ENCODE measurements at places on chromosomes 16 and 17.

DNA sequence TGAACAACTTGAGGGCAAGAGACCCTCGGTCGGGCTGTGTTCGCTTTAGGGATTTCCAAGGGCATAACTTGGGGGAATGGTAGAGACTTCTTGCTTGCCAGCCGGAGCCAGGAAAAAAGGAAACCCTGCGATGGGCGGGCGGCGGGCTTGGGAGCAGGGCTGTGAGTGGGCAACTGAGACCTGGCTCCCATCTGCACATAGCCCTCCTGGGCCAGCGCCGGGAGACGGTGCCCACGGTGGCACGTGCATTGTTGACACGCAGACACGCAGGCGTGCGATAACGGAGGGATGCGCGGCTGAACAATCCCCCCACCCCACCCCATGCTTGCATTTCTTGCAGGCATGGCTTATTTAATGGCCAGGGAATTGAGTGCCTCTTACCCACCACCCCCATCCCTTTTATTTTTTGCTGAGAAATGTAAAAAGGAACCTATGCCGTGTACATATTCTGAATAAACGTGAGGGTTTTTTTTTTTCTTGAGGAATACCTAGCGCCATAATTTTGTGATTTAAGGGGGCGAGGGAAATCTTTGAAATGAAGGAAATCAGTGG lies 17.1 kb upstream of the ZFHX3 start:
- DNase-seq, result no peak

- no peak for DNase-seq
Measured at GRCh38 chr17:68385490-68386215, 71.6 kb downstream of the WIPI1 start.

DNA sequence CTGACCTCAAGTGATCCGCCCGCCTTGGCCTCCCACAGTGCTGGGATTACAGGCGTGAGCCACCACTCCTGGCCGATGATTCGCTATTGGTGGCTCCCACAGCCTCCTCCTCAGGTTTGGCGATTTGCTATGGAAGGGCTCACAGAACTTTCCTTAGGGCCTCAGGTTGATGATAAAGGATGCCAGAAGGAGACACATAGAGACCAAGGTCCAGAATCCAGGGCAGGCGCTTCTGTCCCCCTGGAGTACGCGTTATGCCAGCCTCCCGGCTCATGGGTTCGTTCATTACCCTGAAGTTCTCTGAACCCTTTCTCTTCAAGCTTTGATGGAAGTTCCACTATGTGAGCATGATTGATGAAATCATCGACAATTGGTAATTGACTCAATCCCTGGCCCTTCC lies 19.9 kb downstream of the LGALS3BP start:
- DNase-seq, result no peak

GRCh38 chr17:41324180-41325075 lies 8.9 kb upstream of the KRTAP17-1 start:
- no peak for DNase-seq

DNA sequence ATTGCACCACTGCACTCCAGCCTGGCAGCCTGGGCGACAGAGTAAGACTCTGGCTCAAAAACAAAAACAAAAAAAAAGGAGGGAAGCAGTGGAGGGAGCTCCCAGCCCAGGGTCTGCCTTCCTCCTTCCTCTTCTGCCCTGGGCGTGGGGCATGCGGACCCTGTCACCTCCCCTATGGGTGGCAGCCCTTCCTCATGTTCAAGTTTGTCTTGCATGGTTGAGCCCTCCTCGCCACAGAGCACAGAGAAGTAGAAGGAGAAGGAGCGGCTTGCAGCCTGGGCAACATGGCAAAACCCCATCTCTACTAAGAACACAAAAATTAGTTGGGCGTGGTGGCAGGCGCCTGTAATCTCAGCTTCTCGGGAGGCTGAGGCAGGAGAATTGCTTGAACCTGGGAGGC lies 21.4 kb upstream of the TIMP2 start:
- DNase-seq, result no peak

- DNase-seq, result no peak
Measured at GRCh38 chr16:23384878-23385277, 68.1 kb downstream of the COG7 start.

GRCh38 chr17:34174496-34174895 lies 80.6 kb upstream of the CCL2 start:
- no peak for DNase-seq

DNA sequence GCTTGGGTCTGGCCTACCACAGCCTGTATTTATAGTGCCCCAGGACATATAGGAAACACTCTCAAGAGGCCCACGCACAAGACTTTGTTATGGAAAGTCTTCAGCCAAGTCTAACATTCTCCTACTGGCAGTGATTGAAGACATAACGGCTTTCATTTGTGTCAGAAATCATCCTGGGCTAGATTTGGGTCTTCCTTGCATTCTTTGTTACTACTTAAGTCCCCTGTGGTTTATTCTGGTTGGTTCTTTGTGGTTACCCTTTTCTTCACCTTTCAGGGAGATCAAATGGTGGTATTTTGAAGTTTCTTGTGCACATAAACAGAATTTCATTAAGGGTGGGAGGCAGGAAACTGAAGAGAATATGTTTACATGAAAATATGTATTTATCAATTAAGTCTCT lies 37.7 kb downstream of the REXO5 start:
- no peak for DNase-seq

GRCh38 chr17:80359422-80360110 lies 55.4 kb upstream of the ENDOV start:
- no peak for DNase-seq

GRCh38 chr16:88144028-88144511 lies 192.8 kb downstream of the BANP start:
- no peak for DNase-seq

DNA sequence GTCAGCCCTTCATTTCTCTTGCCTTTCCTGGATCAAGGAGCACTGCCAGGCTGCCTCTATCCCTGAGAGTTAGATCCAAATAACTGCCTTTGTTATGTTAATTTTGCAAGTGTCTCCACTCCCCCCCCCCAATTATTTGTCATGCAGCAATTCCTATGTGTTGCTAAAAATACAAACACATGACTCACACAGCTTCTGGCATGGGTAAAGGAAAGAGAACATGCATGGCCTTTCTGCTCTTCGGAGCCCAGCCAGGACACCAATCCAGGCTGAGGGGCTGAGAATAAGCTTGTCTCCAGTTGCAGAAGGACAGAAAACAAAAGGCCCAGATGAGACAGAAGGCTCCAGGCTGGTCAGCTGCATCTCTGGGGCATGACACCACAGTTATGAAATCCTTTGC lies 148.0 kb upstream of the TNRC6C start:
- DNase-seq, result no peak

GRCh38 chr16:79592186-79592585 lies 8.4 kb downstream of the MAF start:
- DNase-seq, result no peak
